Gastrocnemius medialis (tissue), 4 donors: ENCODE measurements at places on chromosomes 6 and 20.

GRCh38 chr6:117684749-117685148 is 9.5 kb downstream of the NUS1 start:
- no peak for DNase-seq

DNA sequence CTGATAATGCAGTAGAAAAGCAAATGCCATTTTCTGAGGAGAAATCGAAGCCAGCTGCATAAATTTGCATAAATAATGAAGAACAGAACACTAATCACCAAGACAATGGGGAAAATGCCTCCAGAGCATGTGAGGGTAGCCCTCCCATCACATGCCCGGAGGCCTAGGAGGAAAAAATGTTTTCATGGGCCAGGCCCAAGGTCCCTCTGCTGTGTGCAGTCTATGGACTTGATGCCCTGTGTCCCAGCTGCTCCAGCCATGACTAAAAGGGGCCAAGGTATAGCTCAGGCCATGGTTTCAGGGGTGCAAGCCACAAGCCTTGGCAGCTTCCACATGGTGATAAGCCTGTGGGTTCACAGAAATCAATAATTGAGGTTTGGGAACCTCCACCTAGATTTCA is 164.1 kb downstream of the HAO1 start:
- DNase-seq, result no peak

GRCh38 chr20:24622856-24623255 is 153.4 kb downstream of the SYNDIG1 start:
- no peak for DNase-seq

GRCh38 chr6:14452567-14453527 is 335.3 kb downstream of the CD83 start:
- DNase-seq, result no peak

DNA sequence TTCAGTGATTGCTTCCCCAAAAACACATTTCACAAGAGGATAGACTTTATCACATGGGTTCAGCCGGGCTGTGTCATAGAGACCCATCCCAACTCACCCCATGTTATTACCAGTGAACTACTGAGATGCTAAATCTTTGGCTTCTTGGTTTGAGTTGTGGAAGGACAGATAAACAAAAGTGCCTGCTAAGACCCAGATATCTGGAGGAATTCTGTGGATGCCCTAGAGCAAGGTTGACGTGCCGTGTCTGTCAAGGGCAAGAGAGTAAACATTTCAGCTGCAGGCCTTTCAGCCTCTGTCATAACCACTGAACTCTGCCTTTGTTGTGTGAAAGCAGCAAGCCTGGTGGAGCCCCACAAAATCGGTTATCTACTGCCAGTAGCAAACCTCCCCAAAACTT is 11.2 kb upstream of the THBD start:
- DNase-seq, result no peak

GRCh38 chr20:43198607-43199006 is 8.9 kb upstream of the PTPRT start:
- DNase-seq, result no peak

DNA sequence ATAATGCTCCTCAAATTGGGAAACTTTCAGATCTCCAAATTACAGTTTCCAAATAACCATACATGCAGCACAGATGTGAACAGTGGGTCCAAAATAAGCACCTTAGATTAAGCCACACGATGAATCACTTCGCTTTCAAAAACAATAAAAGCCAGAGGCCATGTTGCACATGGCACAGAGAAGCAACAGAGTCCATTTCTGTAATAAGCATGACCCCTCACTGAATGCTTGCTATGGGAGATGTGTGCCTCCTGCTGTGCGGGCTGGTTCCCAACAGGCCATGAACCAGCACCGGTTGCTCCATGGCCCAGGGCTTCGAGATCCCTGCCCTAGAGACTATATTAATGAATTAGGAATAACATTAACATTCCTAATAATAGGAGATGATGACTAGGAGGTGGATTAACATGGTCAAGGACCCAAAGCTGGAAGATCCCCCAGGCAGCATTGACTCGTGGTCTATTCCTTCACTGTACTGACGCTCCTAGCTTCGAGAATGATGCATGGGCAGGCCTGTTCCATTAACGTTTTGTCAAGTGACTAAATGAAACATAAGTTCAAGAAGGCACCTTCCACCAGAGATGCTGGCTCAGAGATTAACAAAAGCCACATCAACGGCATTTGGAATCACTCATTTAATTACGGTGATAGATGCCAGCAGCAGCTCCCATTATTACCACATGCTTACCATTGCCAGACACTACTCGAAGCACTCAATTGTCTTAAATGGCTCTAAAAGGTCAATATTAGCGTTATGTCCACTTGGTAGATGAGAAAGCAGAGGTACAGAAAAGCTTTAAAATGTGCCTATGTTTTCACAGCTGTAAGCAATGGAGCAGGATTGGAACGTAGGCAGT is 470.6 kb upstream of the AGPAT4 start:
- no peak for DNase-seq

GRCh38 chr6:63864061-63864460 is 228.5 kb downstream of the PHF3 start:
- no peak for DNase-seq
